ENCODE measurements at places on chromosomes 5 and 9.

GRCh38 chr5:179051784-179052183 lies 8.4 kb upstream of the ZNF354C start:
- no peak for DNase-seq

- DNase-seq: no peak
Observed at GRCh38 chr9:116149844-116150243, 3.7 kb upstream of the PAPPA start.

- no peak for DNase-seq
Observed at GRCh38 chr9:82912645-82913044, 150.3 kb downstream of the RASEF start.

GRCh38 chr5:90437663-90438062 lies 28.1 kb upstream of the CETN3 start:
- DNase-seq: no peak

DNA sequence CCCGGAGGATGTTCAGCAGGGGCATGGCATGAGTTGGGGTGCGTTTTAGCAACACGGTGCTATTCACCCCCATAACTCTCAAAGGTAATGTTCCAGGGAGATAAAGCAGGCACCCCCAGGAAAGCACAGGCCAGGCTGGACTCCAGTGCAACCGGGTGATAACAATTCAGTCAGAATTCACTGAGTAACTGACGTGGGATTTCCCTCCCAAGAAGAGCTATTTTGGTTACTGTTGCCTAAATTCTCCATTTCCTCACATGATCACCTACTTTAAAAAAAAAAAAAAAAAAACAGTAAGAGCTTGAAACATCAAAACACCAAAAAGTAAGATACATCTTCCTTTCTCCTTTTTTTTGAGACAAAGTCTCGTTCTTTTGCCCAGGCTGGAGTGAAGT lies 137.6 kb upstream of the WWC1 start:
- no peak for DNase-seq

GRCh38 chr5:133392448-133392847 lies 219.9 kb downstream of the FSTL4 start:
- DNase-seq: no peak

- no peak for DNase-seq
Observed at GRCh38 chr9:120592210-120592609, 12.2 kb upstream of the CDK5RAP2 start.

GRCh38 chr9:77648234-77649108 lies at the start of gene GNA14:
Gene GNA14 (minus strand): TSS chr9:77648322. CDS start chr9:77647793, 529 bp downstream.
- DNase-seq: no peak

DNA sequence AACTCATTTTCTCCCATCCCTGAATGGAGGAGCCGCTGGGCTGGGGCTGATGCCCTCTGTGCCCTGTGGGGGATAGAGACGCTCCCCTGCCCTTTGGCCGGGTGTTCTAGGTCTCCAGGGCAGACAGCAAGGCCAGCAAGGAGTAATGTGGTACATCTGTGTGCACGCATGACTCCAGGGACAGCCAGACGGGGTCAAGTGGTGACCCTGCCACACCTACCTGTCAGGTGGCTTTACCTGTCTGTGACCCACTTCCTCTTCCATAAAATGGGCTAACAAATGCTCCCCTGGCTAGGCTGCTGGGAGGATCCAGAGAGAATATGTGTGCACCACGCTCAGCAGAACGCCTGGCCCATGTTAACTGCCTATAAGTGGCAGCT lies 35.4 kb upstream of the BARHL1 start:
- DNase-seq: no peak

- DNase-seq: no peak
Observed at GRCh38 chr9:131688377-131688776, 51.5 kb downstream of the RAPGEF1 start.

- no peak for DNase-seq
Observed at GRCh38 chr5:87190041-87190440, 77.6 kb upstream of the RASA1 start.
